ENCODE measurements at places on chromosomes 12 and 14.

DNA sequence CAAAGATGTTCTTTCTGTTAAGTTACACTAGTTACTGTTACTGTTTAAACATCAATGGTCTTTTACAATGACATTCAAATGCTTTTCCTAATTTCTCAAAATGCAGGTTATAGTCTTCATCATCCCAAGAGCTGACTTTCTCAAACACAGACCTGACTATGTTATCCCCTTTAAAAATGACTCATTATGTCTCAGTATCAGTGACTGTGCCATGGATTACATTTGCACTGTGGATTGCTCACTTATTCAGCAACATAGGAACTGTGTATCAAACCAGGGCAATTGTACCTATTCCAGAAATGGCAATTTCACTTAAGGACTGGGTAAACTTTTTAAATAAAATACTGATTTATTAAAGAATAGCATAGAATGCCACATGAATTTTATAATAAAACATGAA lies 630.2 kb upstream of the NOVA1 start:
- H3K27ac ChIP-seq: no peak overlapping the region
- DNase-seq: no peak
- H3K36me3 ChIP-seq: no peaks in the 10 kb centered on the region
- no peak overlapping the region for H3K4me3 ChIP-seq
- no peaks in the 10 kb centered on the region for H3K27me3 ChIP-seq

- H3K4me3 ChIP-seq: no peak overlapping the region
- no peak overlapping the region for H3K27ac ChIP-seq
- no peaks in the 10 kb centered on the region for H3K27me3 ChIP-seq
These were observed 169.5 kb downstream of the CHST11 start for GRCh38 chr12:104626069-104626837.

DNA sequence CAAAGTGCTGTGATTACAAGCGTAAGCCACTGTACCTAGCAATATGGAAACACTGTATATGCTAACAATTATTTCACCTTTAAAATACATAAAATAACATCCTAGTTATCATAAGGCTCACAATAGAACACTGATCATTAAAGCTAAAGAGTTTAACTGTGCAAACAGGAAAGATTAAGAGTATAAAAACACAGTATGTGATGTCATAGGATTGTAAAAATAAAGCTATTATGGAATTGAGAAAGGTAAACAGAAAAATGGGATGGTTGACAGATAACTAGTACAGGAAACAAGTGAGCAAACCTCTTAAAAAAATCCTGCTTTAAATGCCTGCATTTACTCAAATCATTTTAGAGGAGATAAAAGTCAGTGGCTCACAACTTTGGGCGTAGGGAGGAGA lies 10.8 kb upstream of the IPO8 start:
- no peak overlapping the region for H3K27ac ChIP-seq
- DNase-seq: no peak
- no peaks in the 10 kb centered on the region for H3K27me3 ChIP-seq
- no peak overlapping the region for H3K4me3 ChIP-seq
- H3K4me1 ChIP-seq: no peaks in the 10 kb centered on the region
- H3K36me3 ChIP-seq: peaks cover 19% of the 10 kb centered on the region

DNA sequence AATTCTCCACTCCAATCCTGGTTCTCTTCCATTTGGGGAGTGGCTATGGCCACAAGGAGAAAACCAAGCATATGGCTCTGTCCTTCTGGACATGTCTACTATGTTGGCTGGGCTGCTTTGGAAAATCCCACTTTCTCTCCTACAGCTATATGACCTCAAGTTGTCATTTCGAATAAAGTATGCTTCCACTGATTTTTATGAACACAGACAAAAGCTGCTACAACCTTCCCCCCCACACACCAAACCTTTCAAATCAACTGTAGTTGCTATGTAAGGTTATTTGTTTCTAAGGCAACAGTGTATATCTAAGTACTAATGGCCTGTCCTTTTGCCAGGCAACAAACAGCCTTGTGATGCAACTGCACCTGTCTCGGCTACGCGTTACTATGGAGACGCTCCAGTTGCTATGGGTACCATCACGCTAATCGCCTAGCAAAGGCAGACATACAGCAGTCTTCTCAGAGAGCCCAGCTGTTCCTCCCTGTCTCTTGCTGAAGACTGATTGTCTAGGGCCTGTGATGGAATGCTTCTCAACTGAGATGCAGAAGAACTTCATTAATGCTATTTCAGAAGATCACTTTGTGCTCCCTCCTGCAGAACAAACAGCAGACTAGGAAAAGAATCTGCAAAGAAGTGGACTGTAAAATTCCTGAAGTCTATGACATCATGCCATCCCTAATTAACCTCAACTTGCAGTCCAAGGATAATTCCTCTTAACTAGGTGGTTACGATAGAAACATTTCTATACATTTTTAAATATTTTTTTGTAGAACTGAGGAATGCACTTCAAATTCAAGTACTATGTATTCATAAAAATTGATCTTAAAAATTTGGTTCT lies 67.6 kb downstream of the FOXN3 start:
- H3K4me3 ChIP-seq: no peak overlapping the region
- peaks cover 8% of the 10 kb centered on the region for H3K36me3 ChIP-seq
- H3K4me1 ChIP-seq: peaks cover 62% of the 10 kb centered on the region
- no peak for DNase-seq
- H3K27ac ChIP-seq: peak overlapping the region; percentile 12

GRCh38 chr12:116091579-116091978 lies 185.9 kb downstream of the MED13L start:
- no peaks in the 10 kb centered on the region for H3K36me3 ChIP-seq
- no peak overlapping the region for H3K4me3 ChIP-seq
- peaks cover 4% of the 10 kb centered on the region for H3K4me1 ChIP-seq
- no peak overlapping the region for H3K27ac ChIP-seq

DNA sequence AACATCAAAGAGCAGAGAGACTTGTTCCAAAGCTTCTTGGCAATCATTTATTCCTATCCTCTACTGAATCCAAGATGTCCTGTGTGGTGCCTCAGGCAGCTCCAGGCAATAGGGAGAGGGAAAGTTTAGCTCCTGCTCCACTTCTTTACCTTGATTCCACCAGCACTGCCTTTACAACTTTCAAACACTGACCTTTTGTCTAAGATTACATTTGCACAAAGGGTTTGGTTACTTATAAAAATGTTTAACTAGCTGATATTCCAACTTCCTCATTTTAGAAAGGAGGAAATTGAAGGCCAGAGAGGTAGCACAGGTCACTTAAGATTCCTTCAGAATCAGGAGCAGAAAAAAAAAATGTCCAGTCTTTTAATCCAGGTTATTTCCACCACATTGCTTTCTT lies 192.7 kb downstream of the BTG1 start:
- no peaks in the 10 kb centered on the region for H3K27me3 ChIP-seq
- H3K4me1 ChIP-seq: no peaks in the 10 kb centered on the region
- H3K4me3 ChIP-seq: no peak overlapping the region

DNA sequence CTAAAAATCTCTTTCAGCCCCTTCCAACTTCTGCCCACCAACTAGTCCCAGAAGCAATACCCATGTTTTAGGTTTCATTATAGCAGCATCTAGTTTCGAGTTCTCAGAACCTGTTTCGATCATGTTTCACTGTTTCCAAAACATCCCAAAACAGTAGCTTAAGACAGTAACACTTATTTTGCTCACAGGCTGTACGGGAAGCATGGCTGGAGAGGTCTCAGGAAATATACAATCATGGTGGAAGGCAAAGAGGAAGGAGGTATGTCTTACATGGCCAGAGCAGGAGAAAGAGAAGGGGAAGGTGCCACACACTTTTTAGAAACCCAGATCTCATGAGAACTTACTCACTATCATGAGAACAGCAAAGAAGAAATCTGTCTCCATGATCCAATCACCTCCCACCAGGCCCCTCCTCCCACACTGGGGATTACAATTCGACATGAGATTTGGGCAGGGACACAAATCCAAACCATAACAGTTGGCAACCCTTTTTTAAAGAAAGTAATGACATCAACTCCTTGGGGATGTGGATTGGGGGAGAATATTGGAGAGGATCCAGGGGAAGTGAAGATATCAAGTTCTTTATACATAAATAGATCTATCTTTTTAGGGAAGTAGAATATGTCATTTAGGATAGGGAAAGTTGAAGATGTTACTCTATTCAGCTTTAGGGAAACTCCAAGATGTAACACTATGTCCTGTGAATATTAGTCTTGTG lies 269.9 kb upstream of the PLEKHG7 start:
- H3K36me3 ChIP-seq: no peaks in the 10 kb centered on the region
- DNase-seq: no peak
- H3K4me3 ChIP-seq: no peak overlapping the region
- H3K27ac ChIP-seq: no peak overlapping the region
- no peaks in the 10 kb centered on the region for H3K27me3 ChIP-seq

DNA sequence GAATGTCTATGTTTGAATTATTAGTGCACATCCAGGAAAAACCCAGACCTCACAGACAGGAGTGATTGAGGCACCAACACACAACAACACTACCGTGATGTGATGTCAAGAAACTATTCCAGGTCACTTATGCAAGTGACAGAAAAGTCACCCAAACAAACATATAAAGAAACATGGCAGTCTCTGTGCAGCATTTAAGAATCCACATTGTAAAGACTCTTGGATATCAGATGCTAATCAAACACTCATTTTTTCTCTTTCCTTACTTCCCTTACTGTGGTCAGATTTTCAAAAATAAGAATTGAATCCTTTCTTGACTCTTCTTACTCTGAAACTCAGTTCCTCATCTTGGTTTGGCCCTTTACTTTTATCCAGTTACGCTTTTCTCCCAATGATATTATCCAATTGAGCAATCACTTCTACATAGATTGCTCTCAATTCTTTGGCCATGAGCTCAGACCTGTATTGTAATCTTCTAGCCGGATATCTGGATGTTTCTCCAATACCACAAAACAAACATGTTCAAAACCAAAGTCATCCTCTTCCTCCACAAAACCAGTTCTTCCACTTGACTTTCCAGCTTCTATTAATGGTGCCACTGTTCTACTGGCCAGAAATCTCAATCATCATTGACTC lies 115.4 kb downstream of the DUSP6 start:
- no peaks in the 10 kb centered on the region for H3K36me3 ChIP-seq
- H3K27ac ChIP-seq: no peak overlapping the region
- H3K4me1 ChIP-seq: peaks cover 16% of the 10 kb centered on the region
- no peak overlapping the region for H3K4me3 ChIP-seq
- DNase-seq: no peak

DNA sequence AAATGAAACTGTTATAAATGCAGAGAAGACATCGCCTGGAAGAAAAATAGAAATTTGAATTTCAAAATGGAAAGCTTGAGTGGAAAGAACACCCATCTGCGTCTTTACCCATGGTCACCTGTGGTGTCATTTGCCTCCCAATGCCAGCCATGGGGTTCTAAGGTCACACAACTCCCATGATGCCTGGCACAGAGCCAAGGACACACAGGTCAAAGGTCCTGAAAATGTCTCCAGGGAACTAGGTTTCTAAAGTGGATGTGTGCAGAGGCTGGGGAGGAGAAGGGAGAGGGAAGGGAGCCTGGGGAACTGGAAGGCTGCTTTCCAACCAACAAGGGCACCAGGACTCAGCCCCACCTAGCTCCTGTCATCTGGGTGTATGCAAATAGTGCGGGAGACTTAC lies 724.0 kb upstream of the TMEM132C start:
- no peaks in the 10 kb centered on the region for H3K4me1 ChIP-seq
- no peaks in the 10 kb centered on the region for H3K27me3 ChIP-seq
- no peak overlapping the region for H3K27ac ChIP-seq
- no peaks in the 10 kb centered on the region for H3K36me3 ChIP-seq
- DNase-seq: no peak
- H3K4me3 ChIP-seq: no peak overlapping the region

DNA sequence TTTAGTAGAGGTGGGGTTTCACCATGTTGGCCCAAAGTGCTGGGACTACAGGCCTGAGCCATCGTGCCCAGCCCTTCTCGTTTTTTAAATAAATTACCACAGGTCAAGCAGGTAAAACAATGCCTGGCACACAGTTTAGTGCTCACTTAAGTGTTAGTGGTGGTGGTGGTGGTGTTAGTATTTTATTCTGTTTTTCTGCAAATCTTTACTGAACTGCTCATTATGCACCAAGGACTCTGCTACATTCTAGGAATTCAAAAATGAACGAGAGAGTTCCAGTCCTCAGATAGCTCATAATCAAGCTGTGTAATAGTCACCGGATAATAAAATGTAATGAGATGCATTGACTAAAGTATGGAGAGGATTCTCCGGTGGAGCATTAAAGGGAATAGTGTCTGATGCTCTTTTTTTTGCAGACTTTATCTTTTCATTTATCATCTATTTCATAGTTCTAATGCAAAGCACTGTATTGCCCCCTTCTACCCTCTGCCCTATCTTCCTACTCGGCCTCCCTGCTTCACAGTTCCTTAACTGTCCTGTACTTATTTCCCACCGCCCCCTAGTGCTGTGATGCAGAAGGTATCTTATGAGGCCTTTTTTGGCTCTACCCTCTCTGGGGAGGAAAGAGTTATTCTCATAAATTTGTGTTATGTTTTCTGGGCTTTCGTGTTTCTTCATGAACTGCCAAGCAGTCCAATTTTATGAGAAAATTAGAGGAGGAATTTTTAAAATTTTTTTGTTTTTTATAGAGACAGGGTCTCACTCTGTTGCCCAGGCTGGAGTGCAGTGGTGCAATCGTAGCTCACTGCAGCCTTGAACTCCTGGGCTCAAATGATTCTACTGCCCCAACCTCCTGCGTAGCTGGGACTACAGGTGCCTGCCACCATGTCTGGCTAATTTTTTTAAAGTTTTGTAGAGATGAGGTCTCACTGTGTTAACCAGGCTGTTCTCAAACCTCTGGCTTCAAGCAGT lies 1.0 kb downstream of the ITFG2 start:
- peaks cover 34% of the 10 kb centered on the region for H3K4me1 ChIP-seq
- H3K27me3 ChIP-seq: no peaks in the 10 kb centered on the region
- peaks cover 17% of the 10 kb centered on the region for H3K36me3 ChIP-seq
- H3K27ac ChIP-seq: peak overlapping the region; percentile 94
- no peak for DNase-seq

DNA sequence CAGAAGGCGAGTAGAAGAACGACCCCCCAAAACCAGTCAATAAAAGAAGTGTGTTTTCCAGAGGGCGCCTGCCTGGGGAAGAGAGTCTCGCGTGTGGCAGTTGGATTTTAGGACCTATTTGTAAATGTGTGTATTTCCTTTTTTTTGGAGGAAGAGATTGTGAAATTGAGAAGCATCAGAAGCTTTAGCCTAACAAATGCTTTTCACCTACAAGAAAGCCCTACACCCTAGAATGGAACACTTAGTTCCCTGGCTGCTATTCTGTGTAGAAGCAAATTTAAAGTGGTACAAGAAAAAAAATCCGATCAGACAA lies 1.3 kb downstream of the RCOR1 start:
- no peaks in the 10 kb centered on the region for H3K36me3 ChIP-seq
- H3K27me3 ChIP-seq: no peaks in the 10 kb centered on the region
- peak overlapping the region; percentile 76 for H3K4me3 ChIP-seq
- peaks cover 34% of the 10 kb centered on the region for H3K4me1 ChIP-seq
- peak overlapping the region; percentile 98 for H3K27ac ChIP-seq

Data from esophagus muscularis mucosa (tissue), 4 donors.